Bone marrow (tissue), 2 donors: ENCODE measurements at places on chromosomes 5 and 9.

DNA sequence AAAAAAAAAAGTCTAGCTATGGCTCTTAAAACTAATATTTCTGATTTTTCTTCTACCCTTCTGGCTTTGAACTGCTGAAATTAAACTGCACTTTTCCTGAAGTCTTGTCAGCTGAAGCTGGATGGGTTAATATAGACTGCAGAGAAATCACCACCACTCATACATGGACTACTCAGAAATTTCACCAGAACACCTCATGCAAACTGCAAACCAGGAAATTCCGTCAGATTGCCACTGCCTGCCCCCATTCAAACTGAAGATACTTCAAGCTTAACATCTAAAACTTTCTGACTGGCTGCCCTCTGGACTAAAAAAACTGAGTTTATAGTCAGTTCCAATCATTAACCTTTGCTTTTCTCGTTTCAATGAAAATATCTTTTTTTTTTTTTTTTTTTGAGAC lies 11.6 kb upstream of the ANXA2R start:
- DNase-seq, result no peak

- no peak for DNase-seq
These were observed 80.9 kb upstream of the IL33 start for GRCh38 chr9:6134661-6135180.

- peak; percentile 39 for DNase-seq
These were observed 39.7 kb downstream of the RAPGEF6 start for GRCh38 chr5:131595088-131596033.

GRCh38 chr5:10562201-10563109 lies 1.4 kb upstream of the ANKRD33B start:
- no peak for DNase-seq

- no peak for DNase-seq
These were observed 16.6 kb downstream of the OR2V1 start for GRCh38 chr5:181114284-181114843.

- DNase-seq, result no peak
These were observed 89.5 kb upstream of the MAP3K1 start for GRCh38 chr5:56725711-56726411.
